Amygdala (tissue), 56 donors: ENCODE measurements at places on chromosomes 3 and 15.

DNA sequence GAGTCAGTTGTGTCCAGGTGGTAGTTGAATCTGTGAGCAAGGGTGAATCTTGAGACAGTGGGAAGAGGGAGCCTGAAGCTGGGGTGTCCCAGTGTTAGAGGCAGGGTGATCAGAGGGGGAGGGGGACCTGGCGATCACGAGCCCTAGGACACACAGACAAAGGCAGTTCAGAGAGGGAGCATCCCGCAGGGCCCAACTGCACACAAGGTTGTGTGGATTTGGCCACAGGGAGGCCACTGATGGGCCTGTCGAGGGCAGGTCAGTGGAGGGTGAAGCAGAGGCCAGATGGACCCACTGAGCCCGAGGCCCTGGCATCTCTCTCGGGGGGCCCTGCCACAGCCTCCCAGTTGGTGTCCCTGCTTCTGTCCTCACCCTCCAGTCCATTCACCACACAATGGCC is 48.6 kb upstream of the SMAD6 start:
- DNase-seq, result no peak

DNA sequence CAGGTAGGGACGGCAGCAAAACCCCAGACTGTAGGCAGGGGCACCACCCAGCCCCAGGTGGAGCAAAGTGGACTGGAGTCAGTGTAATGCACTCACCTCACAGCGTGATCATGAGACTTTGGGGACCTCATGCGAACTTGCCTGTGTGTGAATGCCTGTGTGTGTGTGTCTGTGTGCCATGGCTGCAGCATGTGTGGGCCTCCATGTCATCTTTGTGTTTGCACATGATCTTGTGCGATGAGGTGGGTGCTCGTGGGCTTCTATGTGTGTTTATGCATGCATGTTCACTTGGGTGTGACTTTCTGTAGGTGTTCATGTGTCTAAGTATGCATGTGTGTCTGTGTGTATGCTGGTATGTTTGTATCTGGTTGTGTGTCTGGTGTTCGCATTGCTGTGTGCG is 41.2 kb upstream of the ADPGK start:
- no peak for DNase-seq

DNA sequence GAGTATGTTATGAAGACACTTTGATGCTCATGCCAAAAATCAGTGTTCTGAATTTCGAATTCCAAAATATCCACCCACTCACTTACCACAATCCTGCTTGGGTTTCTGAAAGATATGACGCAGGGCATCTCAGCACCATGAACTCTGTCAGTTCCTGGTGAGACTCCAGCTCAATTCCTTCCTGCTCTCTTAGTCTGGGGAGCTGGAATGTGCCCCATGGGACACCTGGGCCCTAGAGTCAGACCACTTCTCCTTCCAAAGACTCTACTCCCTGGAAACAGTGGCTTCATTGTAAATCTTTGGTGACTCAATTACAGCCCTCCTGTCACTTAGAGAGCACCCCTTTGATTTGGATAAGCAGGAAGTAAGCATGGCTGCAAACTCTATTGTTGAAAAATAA is 50.5 kb downstream of the CD86 start:
- DNase-seq, result no peak

DNA sequence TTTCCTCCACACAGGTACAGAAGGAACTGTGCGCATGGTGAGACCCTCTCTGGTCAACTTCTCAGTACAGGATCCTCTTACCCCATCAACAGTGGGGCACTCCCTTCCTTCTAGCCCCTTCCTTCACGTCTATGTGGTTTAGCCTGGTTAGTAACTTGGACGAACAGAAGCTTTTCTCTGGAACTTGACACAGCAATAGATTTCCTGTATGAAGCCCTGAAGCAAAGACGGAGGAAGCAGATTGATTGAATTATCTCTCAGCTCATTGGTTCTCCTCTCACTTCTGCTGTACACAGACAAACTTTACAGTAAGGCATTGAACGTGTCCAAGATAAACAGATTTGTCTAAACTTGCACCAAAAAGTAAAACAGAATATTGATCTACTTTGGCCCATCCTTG is at the start of gene CD200R1:
Gene CD200R1, minus strand, starts transcription at position 210 of the 400 bp plus-strand sequence. CDS start 246 bp downstream, outside the sequence.
- no peak for DNase-seq

- DNase-seq, result no peak
These were observed 35.6 kb downstream of the AGBL1 start for GRCh38 chr15:86115145-86115801.

DNA sequence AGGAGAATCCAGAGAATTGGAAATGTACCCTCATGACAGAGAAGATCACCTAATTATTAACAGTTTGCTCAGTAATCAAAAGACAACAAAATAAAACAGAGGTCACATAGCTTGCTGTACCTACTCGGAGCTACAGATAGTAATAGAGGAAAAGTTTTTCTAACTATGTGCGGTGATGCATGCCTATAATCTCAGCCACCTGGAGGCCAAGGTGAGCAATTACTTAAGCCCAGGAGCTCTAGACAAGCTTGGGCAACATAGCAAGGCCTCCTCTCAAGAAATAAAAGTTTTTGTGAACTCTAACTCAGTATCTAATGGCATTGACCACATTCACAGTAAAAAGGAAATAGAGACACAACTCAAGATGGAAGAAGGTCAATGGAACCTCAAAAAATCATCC is 243.6 kb downstream of the ATP8B4 start:
- DNase-seq, result no peak

GRCh38 chr3:158368271-158368670 is 202.7 kb upstream of the MLF1 start:
- no peak for DNase-seq

DNA sequence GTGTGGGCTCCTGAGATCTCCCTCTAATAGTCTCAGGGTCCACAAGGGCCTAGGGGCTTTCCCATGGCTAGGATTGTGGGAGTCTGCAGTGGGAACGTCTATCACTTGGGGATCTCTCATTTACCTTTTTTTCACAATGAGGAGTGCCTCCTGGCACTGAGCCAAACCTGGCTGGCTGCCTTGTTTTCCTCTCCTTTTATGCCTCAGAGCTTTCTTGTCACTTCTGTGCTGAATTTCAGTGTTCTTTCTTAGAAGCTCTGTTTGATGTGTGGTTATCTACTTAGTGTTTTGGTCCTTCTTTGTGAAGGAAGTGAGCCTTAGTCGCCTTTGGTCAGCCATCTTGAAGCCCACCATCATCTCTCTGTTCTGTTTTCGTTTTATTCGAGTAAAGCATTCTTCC is 33.9 kb downstream of the DOCK3 start:
- DNase-seq, result no peak

DNA sequence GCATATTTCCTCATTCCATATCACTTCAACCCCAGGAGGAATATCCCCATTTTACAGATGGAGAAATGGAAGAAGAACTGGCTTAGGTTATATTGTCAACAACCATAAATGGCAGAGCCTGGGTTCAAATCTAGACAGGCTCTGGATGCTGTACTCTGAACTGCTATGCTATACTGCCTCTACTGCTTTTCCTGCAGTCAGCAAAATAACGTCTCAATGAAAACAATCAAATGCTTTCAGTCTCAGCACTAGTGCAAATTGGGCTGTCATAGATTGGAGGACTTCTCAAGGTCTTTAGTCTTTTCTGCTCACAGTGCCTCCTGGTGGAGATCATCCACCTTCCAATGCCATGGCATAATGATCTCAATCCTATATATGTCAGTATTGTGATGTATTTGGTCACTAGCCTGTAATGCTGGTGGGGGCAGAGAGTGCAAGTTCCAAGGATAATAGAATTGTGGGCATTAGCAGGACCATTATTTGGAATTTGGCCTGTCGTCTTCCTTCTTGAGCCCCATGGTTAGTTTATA is 285.0 kb downstream of the CLSTN2 start:
- DNase-seq, result no peak

- DNase-seq, result no peak
These were observed 241.9 kb downstream of the ALCAM start for GRCh38 chr3:105608623-105609022.

DNA sequence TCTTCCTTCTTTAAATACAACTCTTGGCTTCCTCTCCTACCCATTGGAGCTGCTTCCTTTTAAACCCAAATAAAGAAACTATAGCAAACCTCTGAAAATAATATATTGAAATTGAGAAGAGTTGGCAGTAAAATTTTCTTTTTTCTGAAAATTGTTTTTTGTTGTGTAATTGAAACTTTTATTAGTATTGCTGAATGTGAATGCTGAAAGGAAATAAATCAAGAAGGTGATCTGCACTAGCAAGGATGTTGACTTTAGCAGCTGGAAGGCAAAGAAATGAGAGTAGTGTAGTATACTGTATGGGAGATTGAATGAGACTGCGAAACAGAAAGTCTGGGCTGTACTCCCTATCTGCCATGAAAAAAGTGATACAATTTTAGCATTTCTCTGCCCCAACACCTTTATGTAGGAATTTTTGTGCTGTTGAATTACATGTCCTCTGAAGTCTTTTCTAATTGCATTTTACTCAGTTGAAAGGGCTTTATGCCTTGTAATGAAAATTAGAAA is 166.3 kb downstream of the DOCK3 start:
- no peak for DNase-seq

DNA sequence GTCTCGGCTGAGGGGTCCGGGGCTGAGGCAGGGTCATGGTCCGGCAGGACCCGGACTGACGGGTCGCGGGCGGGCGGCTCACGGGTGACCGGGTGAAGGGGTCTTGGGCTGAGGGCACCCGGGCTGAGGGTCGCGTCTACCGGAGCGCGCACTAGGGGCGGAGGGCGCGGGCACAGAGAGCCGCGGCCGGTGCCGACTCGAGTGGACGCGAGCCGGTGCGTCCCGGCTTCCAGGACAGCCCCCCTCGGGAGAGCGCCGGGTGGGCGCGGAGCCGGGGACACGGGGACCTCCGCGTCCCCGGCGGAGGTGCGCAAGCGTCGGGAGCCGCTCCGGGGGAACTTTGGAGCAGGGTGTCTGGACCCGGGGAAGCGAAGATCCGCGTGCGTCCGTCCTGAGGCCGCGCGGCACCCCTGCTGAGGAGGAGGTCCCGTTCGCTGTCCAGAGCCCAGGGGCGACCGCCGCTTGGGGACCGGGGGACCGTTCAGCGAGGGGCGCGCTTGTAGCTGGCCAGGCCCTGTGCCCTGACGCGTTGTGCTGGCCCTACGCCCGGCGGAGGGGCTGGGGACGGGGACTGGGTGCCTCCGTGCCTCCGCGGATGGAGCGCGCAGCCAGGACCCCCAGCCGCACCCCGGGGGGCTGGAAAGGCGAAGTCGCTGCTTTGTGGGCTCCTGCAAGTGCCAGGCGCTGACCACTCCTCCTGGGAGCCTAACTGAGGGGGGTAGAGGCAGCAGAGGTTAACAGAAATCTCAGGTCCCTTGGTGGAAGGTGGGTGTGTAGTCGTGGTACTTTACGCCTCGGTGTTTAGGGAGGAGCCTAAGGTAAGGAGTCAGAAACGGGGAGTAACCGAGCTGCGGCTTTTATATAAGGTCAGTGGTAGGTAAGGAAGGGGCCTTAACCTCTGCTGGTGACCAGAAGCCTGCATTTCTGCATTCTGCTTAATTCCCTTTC is at the start of gene PPARG:
Gene PPARG, plus strand, starts transcription at position 889 of the 948 bp plus-strand sequence. CDS start 90,642 bp downstream, outside the sequence.
- no peak for DNase-seq

- no peak for DNase-seq
These were observed 114.1 kb downstream of the SUCLG2 start for GRCh38 chr3:67540198-67540894.
